ENCODE measurements at places on chromosomes 13 and 19.

DNA sequence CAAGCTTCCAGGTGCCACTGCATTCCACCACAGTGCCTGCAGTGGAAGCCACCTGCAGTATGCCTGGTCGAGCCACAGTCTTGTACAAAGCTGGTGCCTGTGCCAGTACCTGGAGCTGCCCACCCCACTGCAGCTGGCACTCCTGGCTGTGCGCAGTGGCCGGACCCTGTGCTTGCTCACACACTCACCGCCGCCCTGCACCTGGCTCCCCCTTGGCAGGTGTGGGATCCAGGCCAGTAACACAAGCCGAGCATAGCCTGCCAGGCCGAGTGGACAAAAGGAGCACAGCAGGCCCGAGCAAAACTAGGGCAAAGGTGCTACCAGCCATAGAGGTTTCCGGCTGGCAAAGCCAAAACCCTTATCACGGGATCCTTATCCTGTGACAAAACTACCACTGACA, 18.5 kb downstream of the UGGT2 start:
- no peak for DNase-seq

DNA sequence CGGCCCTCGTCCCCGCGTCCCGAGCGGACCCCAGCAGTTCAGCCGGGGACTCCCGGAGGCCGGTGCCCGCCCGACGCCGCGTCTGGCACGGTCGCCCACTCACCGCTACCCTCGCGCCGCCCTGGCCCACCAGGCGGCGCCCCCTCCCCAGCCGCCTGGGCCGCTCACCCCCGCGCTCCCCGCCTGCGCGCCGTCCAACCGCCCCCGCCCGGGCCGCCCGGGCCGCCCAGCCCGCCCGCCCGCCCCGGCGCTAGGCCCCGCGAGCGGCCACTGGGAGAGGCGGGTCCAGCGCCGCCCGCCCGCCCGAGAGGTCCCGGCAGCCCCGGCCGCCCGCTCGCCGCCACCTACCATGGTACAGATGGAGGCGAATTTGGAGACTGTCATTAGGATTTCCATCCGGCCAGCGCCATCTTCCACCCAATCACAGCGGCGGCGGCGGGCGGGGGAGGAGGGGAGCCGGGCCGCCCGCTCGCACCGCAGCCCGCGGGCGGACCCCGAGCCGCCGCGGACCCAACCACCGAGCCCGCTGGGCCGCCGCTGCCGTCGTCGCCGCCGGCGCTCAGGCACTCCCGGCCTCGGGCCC, at the start of gene USP12:
Gene USP12, minus strand, starts transcription at position 568 of the 583 bp plus-strand sequence. Its CDS starts 172 bp downstream, at position 396.
- DNase-seq = no peak

DNA sequence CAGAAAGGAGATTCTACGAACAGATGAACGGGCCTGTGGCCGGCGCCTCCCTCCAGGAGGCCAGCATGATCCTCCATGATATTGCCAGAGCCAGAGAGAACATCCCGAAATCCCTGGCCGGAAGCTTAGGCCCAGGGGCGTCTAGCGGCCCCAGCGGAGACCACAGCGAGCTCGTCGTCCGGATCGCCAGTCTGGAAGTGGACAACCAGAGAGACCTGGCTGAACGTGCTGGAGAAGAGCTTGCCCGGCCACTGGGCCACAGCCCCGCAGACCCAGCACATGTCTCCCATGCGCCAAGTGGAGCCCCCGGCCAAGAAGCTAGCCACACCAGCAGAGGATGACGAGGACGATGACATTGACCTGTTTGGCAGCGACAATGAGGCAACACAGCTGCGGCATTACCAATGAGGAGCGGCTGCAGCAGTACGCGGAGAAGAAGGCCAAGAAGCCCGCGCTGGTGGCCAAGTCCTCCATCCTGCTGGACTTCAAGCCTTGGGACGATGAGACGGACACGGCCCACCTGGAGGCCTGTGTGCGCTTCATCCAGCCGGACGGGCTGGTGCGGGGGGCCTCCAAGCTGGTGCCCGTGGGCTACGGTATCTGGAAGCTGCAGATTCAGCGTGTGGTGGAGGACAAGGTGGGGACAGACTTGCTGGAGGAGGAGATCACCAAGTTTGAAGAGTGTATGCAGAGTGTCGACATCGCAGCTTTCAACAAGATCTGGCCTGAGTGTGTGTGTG, 78.8 kb upstream of the FRY start:
- no peak for DNase-seq

DNA sequence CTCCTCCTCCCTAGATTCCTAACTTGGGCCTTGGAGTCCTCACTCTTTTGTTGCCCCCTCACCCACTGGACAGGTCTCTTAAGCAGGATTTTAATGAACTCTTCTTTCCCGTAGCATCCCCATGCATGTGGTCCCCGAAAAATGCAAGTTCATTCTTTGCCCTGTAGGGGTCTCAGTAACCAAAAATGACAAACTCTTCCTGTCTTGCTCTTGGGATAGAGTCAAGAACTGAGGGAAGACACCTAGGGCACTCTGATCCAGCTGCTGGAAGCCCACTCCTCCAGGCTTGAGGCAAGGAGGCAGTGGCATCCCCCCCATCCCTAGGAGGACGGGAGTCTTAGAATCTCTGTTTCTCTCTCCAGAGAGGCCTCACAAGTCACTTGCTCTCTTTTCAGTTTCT, 987.0 kb downstream of the DIAPH3 start:
- no peak for DNase-seq

GRCh38 chr13:91211510-91211909, 136.0 kb upstream of the MIR17HG start:
- DNase-seq = no peak

DNA sequence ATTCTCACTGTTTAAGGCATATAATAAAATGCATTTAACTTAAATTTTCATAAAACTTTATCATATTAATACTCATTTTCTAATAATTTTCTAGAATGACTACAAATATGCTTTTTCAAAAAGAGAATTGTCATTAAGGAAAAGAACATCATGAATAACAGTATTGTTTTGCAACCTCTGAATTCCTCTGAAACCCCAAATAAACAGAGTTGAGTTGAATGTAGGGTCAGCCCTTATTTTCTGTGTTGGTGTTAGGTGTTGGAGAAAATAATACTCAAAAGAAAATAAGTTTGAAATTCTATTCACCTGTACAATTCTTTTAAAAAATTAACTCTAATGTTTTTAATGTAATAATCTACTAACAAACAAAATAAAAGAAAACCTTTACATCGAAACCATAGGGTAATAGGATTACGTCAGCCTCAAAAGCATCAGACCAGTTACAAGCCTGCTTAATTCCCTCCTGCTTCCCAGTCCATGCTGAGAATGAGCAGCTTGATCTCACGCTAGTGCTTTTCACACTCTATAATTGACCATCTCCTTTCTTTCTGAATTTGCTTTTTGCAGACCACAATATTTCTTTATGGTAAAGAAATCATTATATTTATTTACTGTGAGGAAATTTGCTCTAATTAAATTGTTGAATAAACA, 160.9 kb downstream of the PCDH9 start:
- DNase-seq = no peak

- DNase-seq = no peak
Observed at GRCh38 chr19:17488593-17489391, 18.5 kb downstream of the SLC27A1 start.

DNA sequence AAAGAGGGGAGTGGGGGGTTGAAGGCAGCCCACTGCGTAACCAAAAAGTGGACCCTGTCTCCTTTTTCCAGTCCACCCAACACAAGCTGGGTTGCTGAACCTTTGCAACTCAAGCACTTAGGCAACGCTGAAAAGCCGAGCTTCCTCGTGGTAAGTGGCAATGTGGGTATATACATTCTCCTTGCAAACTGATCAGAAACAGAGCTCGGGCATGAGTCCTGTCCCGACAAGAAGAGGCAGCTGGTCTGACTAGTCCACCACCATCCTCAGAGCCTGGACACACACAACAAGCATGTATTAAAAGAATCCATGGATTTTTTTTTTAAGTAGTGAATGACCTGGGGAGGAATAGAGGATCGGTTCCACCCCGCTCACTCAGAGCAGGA, 240.6 kb upstream of the ZNF507 start:
- no peak for DNase-seq

DNA sequence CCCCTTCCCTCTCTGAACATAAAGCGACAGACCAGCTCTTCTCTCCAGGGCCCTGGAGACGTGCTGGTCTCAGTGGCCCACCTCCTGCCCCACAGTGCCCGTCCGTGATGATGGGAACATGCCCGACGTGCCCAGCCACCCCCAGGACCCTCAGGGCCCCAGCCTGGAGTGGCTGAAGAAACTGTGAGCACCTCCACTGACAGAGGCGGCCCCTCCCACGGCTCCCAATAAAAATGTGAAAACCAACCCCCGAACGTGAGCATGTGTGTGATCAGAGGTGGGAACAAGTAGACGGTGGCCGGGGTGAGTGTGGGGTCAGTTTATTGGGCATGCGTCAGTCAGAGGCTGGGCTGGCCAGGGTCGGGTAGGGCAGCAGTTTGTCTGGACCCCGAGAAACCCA, 4.1 kb downstream of the NDUFA3 start:
- no peak for DNase-seq

Measured in GM12878 (cell line).